ENCODE measurements at places on chromosomes 11 and 22. TPM values are rescaled to one million over a fixed set of nuclear protein-coding genes. Genes with fewer than 3 reads are reported as not detected.

TMEM132A gene
- not detected for total RNA-seq

CRACR2B gene
- not detected for total RNA-seq

DNA sequence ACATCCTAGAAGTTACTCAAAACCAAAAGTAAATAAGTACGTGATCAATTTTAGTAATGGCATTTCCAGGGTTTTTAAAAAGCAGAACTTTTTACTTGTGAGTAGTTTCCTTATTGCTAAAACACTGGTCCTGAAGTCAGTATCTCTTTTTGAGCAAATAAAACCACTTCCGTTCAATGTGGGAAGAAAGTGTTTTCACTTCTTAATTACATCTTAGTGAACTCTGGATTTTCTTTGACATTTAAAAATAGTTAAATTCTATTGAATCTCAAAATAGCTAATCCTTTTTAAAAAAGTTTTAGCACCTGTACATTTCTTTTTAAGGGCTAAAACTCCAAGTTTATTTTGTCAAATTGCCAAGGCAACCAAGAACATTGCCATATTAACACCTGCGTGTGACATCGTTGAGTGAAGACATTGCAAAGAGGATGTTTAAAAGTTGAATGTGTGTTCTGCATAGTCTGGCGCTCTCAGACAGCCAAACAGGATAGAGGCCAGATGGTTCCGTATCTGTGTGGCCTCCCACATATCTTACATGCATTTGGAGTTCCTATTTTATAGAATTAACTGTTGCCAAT lies 17.2 kb upstream of the OR5B21 start:
- peak overlapping the region; percentile 83 for H3K27ac ChIP-seq
- no peaks in the 10 kb centered on the region for H3K27me3 ChIP-seq
- DNase-seq = peak; percentile 17
- H3K4me1 ChIP-seq = peaks cover 23% of the 10 kb centered on the region
- peak overlapping the region; percentile 39 for H3K4me3 ChIP-seq

DNA sequence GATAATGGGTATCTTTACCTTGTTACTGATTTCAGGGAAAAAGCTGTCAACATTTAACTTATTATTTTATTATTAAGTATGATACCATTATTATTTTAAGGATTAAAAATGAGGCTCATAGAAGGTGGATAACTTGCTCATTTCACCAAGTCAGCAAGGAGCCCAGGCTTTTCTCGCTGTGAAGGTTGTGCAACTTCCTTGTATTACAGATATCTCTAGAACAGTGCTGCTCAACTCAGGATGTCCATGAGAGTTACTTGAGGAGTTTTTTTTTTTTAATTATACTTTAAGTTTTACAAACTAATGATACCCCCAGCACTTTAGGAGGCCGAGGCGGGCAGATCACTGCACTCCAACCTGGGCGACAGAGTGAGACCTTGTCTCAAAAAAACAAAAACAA lies 98.2 kb downstream of the INSC start:
- no peaks in the 10 kb centered on the region for H3K36me3 ChIP-seq
- H3K27ac ChIP-seq = no peak overlapping the region
- no peaks in the 10 kb centered on the region for H3K27me3 ChIP-seq
- H3K4me3 ChIP-seq = no peak overlapping the region
- DNase-seq = no peak

DNA sequence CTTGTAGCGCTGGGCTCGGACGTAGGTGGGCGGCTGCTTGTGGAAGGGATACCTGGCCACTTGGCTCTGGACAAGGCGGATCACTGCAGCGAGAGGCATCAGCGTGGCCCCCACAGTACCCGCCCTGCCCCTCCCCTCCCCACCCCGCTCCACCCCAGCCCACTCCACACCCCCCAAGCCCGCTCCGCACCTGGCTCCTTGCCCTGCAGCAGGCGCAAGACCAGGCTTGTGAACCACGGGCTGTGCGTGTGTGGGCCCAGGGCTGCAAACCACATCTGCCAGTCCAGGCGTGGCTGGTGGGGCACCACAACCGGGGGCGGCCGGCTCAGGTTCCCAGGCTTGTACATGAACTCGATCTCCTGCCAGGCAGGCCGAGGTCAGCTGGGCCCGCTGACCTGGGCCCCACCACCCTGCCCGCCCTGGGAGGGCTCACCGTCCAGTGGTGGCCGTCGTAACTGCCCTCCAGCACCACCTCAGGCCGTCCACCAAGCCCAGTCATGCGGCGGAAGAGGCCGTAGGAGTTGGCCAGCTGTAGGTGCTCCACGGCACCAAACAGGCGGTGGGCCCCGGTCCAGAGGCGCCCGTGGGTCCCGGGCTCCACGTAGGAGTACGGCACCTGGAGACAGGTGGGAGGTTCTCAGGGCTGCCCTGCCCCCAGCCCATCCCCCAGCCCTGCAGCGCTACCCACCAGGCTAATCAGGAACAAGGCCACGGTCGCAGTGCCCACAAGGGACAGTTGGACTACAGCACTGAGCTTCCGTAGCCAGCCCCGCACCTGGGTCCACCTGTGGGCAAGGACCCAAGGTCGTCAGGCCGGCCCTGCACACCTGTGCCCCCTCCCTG lies 2.9 kb downstream of the LMF2 start:
- H3K27ac ChIP-seq = no peak overlapping the region
- no peaks in the 10 kb centered on the region for H3K27me3 ChIP-seq
- H3K36me3 ChIP-seq = peaks cover 37% of the 10 kb centered on the region
- no peak overlapping the region for H3K4me3 ChIP-seq
- DNase-seq = no peak
- H3K4me1 ChIP-seq = peaks cover 38% of the 10 kb centered on the region

DNA sequence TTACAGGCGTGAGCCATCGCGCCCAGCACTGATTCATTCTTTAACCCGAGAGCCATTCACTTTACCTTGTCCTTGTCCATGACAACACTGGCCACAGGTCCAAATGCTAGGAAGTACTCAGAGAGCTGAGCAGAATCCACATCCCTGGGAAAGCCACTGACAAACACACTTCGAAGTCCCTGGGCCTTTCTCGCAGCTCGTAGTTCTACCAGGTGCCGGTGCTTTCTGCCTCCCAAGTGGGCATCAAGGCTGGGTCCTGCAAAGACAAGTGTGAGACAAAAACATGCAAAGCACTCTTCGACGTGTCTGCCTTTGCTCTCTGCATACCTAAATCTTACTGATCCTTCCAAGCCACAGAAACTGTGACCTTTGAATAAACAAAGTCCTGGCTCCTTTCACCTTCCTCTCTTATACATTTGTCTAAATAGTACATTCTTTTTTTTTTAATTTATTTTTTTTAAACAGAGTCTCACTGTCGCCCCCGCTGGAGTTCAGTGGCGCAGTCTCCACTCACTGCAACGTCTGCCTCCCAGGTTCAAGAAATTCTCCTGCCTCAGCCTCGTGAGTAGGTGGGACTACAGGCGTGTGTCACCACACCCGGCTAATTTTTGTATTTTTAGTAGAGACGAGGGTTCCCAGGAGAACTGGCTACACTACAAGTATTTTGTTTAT lies 2.2 kb downstream of the TUT1 start:
- peaks cover 38% of the 10 kb centered on the region for H3K4me1 ChIP-seq
- DNase-seq = no peak
- no peaks in the 10 kb centered on the region for H3K27me3 ChIP-seq
- H3K36me3 ChIP-seq = peaks cover 45% of the 10 kb centered on the region

- DNase-seq = no peak
- H3K27ac ChIP-seq = no peak overlapping the region
- no peaks in the 10 kb centered on the region for H3K36me3 ChIP-seq
- H3K4me3 ChIP-seq = no peak overlapping the region
- no peaks in the 10 kb centered on the region for H3K27me3 ChIP-seq
Observed at GRCh38 chr11:61712846-61713245, 32.7 kb downstream of the DAGLA start.

Measured in CD4-positive, alpha-beta T cell (primary cell).